ENCODE measurements at places on chromosomes 6 and 20.

DNA sequence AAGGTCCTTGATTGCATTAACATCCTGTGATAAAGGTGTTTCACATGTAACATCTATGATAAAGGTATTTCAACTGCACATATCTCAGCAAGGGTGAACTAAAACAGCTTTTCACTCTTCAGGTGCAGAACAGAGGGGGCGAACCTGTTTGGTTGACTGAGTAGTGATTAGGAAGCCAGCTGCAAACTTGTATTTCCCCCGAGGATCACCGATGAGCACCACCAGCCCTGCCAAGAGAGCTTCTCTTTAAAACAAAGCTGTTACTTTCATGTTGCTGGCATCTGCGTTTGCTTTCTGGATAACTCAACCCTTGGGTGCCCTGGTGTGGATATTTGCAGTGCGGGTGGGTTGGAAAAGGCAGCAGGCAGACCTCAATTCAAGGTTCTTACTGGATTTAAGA is 39.6 kb downstream of the JAG1 start:
- peak; percentile 19 for DNase-seq

DNA sequence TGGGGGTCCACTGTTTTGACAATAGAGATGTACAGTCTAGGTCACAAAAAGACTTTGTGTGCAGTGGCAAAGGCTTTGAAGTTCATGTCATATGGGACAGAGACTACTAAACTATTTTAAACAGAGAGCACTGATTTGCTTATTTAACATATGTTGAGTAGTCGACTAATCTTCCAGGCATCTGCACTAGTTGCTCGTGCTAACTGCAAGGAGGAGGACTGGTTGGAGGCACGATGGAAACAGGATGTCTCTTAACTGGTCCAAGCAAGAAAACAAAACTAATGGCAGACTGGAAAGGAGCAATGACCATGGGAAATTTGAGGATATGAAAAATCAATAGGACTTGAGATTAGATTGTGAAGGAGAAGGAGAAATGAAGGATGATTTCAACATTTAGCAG is 28.5 kb upstream of the ERVFRD-1 start:
- no peak for DNase-seq

DNA sequence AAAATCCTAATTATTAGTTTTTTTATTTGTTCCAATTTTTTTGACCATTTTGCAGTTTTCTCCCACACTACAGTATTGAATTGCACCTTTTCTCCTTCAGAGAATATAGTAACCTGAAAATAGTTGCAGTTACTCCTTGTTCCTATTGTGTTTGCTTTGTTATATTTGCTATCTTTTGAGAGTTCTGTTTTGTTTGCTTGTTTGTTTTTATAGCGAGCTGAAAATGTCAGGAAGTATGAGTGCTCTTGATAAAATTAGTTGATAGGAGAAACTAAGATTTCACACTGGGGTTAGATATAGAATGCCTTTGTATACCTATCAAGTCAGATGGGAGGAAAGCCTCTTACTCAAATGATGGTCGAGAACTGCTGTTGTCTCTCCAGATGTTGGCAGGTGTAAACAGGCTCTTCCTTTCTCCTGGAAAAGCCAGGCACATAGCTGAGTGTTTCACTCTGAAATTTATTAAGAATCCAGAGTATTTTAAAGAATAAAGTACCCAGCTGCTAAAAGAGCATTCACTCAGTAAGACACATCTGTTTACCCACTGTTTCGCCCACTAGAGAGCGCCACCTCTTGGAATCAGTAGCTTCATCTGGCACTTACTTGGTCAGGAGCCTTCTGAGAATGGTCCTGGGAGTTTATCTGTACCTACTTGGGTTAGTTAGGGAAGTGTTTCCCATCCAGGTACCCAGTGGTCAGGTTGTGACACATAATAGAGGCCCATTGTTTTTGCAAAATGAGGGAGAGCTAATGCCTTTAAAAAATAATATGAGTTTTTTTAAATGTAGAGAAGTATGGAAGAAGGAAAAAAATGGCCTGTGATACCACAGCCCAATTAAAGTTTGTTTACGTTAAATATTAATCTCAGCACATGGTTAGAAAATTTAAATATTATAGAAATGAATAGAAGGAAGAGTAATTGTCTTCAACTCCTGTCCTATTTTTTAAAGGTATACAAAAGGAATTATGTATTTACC is 11.2 kb downstream of the NT5DC1 start:
- peak; percentile 24 for DNase-seq

GRCh38 chr6:143058987-143059386 is 1.7 kb upstream of the AIG1 start:
- DNase-seq, result peak; percentile 6

DNA sequence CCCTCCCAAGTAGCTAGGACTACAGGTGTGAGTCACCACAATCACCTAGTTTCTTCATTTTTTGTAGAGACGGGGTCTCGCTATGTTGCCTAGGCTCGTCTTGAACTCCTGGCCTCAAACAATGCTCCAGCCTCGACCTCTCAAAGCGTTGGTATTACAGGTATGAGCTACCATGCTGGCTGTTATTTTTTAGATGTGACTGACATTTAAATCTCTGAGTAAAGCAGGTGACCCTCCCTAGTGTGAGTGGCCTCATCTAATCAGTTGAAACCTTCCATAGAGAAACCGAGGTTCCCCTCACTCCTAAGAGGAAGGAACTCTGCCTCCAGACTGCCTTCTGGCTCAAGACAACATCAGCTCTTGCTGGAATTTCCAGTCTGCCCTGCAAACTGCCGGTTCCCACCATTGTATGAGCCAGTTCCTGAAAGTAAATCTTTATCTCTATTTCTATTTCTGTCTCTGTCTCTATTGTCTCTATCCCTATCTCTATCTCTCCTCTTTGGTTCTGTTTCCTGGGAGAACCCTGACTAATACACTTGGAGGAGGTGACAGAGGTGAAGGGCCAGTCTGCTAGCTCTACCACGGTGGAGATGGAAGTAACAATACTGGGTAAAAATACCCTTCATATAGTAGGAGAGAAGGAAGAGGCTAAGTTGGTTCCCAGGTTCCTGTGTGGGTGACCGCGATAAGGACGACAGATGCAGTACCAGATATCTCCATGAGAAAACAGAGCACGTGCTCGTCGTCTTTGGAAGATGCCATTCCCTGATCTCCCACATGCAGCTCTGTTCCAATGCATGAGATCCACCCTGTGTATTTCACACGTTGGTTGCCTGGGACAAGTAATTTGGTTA is 81.0 kb downstream of the MYB start:
- DNase-seq, result no peak

- DNase-seq, result no peak
Observed at GRCh38 chr6:155448668-155449449, 6.8 kb downstream of the NOX3 start.

GRCh38 chr20:62807444-62808210 is 3.0 kb downstream of the OGFR start:
- no peak for DNase-seq

DNA sequence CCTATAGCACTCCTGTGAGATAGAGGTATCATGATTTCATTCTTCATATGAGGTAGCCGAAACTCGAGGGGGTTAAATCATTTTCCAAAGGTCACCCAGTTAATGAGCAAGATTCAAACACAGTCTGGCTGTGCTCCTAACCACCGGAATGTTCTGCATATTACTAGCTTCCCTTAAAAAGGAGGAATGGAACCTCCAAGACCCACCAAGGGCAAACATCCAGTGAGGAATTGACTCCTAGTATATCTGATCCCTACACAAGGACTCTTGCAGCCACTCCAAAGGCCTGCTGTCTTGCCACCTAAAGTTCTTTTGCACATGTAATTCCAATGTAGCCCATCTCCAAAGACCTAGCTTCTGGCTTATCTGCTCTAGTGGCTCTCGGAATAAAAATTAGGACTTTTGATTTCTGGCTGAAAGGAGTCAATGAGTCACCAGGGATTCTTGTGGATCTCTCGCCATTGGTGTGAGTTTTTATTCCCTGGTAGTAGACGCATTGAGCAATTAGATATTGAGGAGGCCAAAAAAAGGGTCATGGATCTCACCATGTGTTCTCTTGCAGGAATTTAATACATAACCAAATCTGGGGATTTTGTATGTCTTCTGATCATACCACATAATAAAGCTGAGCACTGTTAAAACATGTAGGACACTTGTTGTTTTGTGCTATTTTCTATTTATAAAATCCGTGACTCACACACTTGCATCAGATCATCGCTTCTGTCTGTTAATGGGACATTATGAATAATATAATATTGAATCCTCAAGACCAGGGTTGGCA is 9.1 kb downstream of the BCAS1 start:
- no peak for DNase-seq

GRCh38 chr6:53641348-53641747 is 24.2 kb downstream of the KLHL31 start:
- no peak for DNase-seq

DNA sequence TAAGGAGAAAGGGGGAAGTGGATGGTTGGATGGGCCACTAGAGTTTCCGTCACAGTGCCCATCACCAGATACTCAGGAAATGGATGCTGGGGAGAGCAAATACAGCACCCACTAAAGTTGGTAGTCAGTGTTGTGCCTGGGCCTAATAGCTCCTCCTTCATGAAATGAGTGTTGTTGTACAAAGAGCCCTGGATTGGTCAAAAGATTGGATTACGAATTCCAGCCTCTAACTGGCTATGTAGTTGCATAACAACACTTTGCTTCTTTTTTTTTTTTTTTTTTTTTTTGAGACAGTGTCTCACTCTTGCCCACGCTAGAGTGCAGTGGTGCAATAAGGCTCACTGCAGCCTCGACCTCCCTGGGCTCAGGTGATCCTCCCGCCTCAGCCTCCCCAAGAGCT is 27.4 kb downstream of the KCNG1 start:
- DNase-seq, result no peak

GRCh38 chr6:156985309-156985708 is 208.1 kb downstream of the ARID1B start:
- DNase-seq, result no peak

DNA sequence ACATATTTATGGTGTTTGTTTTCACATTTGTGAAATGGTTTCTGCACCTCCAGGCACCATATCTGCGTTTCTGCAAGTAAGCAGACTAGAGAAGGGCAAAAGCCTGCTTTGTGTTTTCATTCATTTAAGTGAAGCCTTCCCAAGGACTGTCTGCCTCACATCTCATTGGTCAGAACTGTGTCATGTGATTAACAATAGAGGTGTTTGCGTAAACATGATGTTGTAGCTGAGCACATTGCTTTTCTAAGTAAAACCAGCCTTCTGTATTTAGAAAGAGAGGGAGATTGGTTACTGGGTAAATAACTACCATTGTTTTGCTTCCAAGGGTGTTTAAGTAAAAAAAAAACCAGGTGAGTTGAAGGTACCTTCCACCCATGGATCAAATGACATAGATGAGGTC is 39.7 kb downstream of the SH3BGRL2 start:
- DNase-seq, result no peak
